ENCODE measurements at places on chromosomes 5 and 9. TPM values are rescaled to one million over a fixed set of nuclear protein-coding genes. Genes with fewer than 3 reads are reported as not detected.

THBS4 gene
- total RNA-seq: 1.9 TPM

RAB3C gene
- not detected for total RNA-seq

OR13C4 gene
- not detected for total RNA-seq

ABITRAM gene
- total RNA-seq: 16.7 TPM

C9 gene
- total RNA-seq: not detected

ROPN1L gene
- 4.0 TPM for total RNA-seq

SPOCK1 gene
- not detected for total RNA-seq

PCDHB1 gene
- total RNA-seq: not detected

PCDHGB4 gene
- not detected for total RNA-seq

TSLP gene
- total RNA-seq: not detected

MOB3B gene
- total RNA-seq: not detected

LPAR1 gene
- total RNA-seq: not detected

PCDHA5 gene
- 0.31 TPM for total RNA-seq

CD74 gene
- 118 TPM for total RNA-seq

SLC6A18 gene
- total RNA-seq: not detected

PCDHGC3 gene
- 7.7 TPM for total RNA-seq

RANBP3L gene
- total RNA-seq: not detected

PDZD2 gene
- 4.6 TPM for total RNA-seq

WDR5 gene
- 42.5 TPM for total RNA-seq

DPH7 gene
- total RNA-seq: 46.2 TPM

CRHBP gene
- total RNA-seq: 12.2 TPM

TNFSF8 gene
- total RNA-seq: not detected

MARVELD2 gene
- total RNA-seq: not detected

RASGRF2 gene
- not detected for total RNA-seq

GCNT4 gene
- total RNA-seq: 63.2 TPM

SAXO1 gene
- not detected for total RNA-seq

SLCO4C1 gene
- total RNA-seq: not detected

SPACA9 gene
- 5.5 TPM for total RNA-seq

CENPK gene
- total RNA-seq: 36.4 TPM

ADAMTSL1 gene
- not detected for total RNA-seq

ABCA2 gene
- total RNA-seq: 8.5 TPM

COL23A1 gene
- total RNA-seq: not detected

PCDHGA11 gene
- not detected for total RNA-seq

BAAT gene
- not detected for total RNA-seq

PCDHB14 gene
- 0.55 TPM for total RNA-seq

LRRC14B gene
- total RNA-seq: not detected

AK1 gene
- total RNA-seq: 46.4 TPM

CCDC171 gene
- total RNA-seq: 2.4 TPM

SYK gene
- not detected for total RNA-seq

SERF1A gene
- 46.1 TPM for total RNA-seq

AJM1 gene
- 0.49 TPM for total RNA-seq

PFN3 gene
- not detected for total RNA-seq

DOCK8 gene
- not detected for total RNA-seq

CDKN2B gene
- 2.6 TPM for total RNA-seq

MARCOL gene
- not detected for total RNA-seq

MTRR gene
- 32.2 TPM for total RNA-seq

CD72 gene
- 2.4 TPM for total RNA-seq

IL4 gene
- not detected for total RNA-seq

C5orf46 gene
- total RNA-seq: not detected

HSPB3 gene
- total RNA-seq: not detected

CACFD1 gene
- total RNA-seq: 26.1 TPM

OMD gene
- total RNA-seq: not detected

Data from G401 (cell line).